ENCODE measurements at places on chromosomes 4 and X. TPM values are rescaled to one million over a fixed set of nuclear protein-coding genes. Genes with fewer than 3 reads are reported as not detected.

GRCh38 chr4:78971776-78972175 lies 32.5 kb upstream of the PAQR3 start:
- H3K27me3 ChIP-seq = peaks cover 2% of the 10 kb centered on the region
- H3K27ac ChIP-seq = no peak overlapping the region
- no peaks in the 10 kb centered on the region for H3K4me1 ChIP-seq
- no peak overlapping the region for H3K4me3 ChIP-seq
- H3K36me3 ChIP-seq = no peaks in the 10 kb centered on the region

DNA sequence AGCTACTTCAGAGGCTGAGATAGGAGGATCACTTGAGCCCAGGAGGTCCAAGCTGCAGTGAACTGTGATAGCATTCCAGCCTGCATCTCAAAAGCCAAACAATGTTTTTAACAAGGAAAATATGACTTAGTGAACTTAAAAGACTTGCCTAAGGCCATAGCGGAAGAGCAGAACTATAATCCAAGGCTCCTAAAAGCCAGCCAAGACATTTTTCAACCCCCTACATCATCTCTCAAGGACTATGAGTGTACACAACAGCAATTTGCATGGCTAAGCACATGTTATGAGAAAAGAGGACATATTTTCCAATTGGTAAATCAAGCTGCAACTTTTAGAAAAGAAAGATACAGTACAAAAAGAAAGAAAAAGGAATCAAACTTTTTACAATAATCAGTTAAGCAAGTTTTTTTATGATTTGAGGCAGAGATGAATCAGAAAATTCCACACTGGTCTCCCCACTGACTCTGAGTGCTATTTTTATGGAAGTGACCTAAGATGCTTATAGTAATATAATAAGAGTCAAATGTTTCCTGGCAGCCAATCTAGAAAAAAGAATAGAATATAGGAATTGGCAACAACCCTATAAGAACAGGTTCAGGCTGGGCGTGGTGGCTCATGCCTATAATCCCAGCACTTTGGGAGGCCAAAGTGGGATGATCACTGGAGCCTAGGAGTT lies 9.8 kb upstream of the ACOT9 start:
- peaks cover 4% of the 10 kb centered on the region for H3K27me3 ChIP-seq
- H3K4me1 ChIP-seq = no peaks in the 10 kb centered on the region
- no peak for DNase-seq
- H3K4me3 ChIP-seq = no peak overlapping the region
- no peak overlapping the region for H3K27ac ChIP-seq

DNA sequence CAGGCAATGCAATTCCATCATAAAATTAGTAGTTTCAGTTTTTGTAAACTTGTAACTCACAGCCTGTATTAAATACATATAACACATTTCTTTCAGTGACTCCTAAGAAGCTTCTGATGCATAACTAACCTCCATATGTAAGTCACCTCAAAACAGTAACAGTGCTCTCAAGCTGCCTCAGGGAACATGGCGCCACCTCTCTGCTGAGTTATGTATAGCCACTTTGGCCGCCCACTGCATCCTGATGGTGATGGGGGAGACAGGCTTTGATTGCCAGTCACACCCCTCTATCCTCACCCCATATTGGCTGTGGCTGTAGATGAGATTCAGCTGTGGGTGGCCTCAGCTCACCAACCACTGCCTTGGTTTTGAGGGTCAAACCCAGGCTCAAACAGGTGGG lies 54.3 kb downstream of the LRBA start:
- no peak overlapping the region for H3K27ac ChIP-seq
- H3K4me1 ChIP-seq = peaks cover 39% of the 10 kb centered on the region
- H3K36me3 ChIP-seq = peaks cover 10% of the 10 kb centered on the region
- H3K4me3 ChIP-seq = no peak overlapping the region
- DNase-seq = peak; percentile 3

DNA sequence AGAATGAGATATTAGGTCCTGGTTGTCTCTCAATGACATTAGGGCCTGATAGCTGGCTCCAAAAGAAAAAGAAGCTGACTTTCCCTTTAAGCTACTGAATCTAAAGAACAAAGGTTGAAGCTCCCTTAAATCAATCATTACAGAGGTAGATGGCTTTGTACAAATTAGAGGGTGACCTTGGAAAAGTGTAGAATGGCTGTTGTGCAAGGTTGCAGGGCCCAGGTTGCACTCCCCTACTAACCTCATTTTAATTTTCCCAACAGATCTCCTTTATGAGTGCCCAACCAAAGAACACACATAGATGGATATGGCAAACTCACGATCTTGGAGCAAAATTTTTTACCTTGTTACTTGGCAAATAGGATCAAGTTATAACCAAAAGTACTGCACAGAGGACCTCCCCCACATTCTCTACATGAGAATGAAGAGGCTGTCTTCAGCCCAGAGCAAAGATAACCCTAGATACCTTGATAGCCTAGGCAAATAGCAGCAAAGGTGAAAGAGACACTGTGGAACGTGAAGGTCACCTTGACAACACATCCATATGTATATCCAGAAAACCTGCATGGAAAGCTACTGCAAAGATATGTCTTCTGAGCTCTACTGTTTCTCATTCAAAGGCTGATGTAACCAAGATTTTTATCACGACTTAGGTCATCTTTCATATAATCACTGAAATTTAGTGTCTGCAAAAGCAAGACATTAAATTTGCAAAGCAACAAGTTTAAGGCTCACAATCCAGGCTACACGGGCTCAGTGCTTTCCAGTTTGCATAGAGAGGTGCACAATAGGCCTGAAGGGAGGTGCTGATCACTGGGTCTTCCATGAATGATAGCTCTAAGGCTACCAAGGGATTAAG lies 23.0 kb downstream of the KLB start:
- no peaks in the 10 kb centered on the region for H3K36me3 ChIP-seq
- H3K27me3 ChIP-seq = peaks cover 2% of the 10 kb centered on the region
- no peaks in the 10 kb centered on the region for H3K4me1 ChIP-seq
- H3K27ac ChIP-seq = no peak overlapping the region

ARAF gene
- polyA plus RNA-seq = 68.5 TPM
